Fibroblast of villous mesenchyme (primary cell): ENCODE measurements at places on chromosomes 4 and X.

GRCh38 chr4:188220006-188220405 lies 80.8 kb downstream of the TRIML1 start:
- DNase-seq = no peak

GRCh38 chr4:24722026-24722568 lies 73.3 kb upstream of the SOD3 start:
- no peak for DNase-seq

- DNase-seq = no peak
Observed at GRCh38 chrX:13092455-13092941, 48.1 kb upstream of the FAM9C start.

GRCh38 chr4:176189891-176190795 lies 5.2 kb downstream of the SPATA4 start:
- no peak for DNase-seq

DNA sequence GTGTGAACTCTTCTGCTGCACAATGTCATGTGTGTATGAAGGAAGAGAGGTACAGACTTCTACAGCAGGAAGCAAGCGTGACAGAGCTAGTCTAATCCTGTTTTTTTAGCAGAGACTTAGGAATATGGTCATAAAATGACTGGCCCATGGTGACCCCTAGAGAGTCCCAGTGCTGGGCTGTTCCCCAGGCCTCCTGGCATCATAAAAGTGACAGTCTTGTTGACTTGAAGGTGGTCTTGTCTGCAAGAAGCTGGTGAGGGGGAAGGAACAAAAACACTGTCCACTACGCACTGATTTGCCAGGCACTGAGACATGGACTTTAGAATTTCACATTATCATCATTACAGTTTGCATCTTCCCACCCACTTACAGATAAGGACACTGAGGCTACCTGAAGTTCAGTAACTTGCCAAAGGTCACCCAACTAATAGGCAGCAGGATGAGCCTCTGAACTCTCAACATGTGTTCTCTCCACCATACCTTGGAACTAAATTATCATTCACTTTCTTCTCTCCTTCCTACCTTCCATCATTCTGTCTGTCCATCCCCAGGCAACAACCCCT lies 63.0 kb downstream of the HADH start:
- no peak for DNase-seq
